Neural crest cell (in vitro differentiated cells): ENCODE measurements at places on chromosomes 16 and 17.

DNA sequence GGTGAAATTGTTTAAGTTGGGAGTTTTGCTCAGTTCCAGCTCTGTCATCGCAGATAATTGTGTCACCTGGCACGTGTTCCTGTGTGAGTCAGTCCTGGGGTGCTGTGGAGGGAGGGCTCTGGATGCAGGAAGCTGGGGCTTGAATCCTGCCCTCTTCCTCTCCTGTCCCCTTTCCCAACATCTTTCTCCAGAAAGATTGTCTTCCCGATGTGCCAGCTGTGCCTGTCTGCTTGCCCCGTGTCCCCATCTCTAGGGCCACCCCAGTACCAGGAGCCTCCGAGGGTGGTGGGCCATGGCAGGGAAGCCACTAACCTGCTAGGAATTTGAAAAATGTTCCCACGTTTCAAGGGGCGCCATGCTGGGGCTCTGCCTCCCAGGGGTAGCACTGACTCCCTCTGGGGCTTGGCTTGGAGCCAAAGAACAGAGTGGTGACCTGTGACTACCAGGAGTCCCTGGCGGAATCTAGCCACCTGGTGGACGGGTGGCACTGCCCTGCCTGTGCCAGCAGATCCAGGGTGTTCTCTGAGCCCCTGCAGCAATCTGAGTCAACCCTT, 198.1 kb downstream of the ENGASE start:
- DNase-seq = no peak

DNA sequence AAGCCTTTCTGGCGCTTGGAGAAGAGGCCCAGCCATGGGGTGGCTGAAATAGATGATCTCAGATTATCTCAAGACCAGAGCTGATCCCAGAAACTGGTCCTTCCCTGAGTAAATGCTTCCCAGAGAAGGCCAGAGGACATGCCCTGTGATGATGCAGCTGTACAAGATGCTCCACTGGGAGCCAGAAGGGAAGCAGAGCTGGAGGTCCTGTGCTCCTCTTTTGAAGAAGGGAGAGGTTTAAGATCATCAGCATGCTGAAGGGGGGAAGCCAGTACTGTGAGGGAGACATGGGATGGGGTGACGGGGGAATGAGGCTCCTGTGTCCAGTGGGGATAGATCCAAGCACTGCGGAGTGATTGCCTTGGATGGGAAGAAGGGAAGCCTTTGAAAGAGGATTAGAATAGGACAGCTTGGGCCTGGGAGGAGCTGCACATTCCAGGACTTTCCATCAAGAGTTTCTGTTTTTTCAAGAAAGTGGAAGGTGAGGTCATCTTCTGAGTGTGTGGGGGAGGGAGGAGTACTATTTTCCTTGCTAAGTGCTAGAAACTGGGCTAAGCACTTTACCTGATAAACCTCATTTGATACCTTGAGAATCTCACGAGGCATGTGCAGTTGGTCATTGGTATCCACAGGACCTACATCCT, 16.4 kb upstream of the ALOX15B start:
- DNase-seq = no peak

GRCh38 chr16:19138601-19139000, 24.8 kb downstream of the ITPRIPL2 start:
- DNase-seq = no peak

- no peak for DNase-seq
Measured at GRCh38 chr16:58456193-58456592, 43.8 kb upstream of the NDRG4 start.

GRCh38 chr17:4665027-4665426, 23.5 kb upstream of the ALOX15 start:
- DNase-seq = no peak

DNA sequence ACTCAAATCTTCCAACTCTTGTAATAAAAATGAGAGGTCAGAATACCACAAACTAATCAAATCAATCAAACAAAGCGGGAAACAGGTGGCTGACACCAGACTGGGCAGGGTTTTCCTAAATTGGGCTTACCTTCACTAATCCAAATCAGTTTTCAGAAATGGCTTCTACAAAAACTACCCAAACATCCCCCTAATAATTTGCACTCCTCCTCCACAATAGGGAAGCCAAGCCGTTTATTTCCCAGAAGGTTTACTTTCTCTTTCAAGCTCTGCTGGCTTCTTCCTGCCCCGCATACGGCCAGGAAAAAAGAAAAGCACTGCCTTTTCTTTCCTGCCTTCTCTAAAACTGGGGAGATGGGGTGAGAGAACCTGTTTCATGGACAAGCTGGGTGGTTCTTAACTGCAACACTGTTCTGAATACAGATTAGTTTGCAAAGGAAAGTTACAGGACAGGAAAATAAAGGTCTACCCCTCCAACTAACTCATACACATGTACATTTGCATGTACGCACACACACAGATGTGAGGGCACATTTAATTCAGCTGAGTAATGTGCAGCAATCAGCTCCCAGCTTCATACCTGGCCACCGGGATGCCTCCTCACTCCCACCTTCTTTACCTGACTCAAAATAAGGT, 9.2 kb downstream of the STAT3 start:
- no peak for DNase-seq
